NCI-H446 (cell line): ENCODE measurements at places on chromosomes 1 and 21.

- DNase-seq = no peak
These were observed 27.8 kb upstream of the NFIA start for GRCh38 chr1:61054601-61054993.

GRCh38 chr1:60118085-60118484 is 44.5 kb upstream of the C1orf87 start:
- peak; percentile 13 for DNase-seq

DNA sequence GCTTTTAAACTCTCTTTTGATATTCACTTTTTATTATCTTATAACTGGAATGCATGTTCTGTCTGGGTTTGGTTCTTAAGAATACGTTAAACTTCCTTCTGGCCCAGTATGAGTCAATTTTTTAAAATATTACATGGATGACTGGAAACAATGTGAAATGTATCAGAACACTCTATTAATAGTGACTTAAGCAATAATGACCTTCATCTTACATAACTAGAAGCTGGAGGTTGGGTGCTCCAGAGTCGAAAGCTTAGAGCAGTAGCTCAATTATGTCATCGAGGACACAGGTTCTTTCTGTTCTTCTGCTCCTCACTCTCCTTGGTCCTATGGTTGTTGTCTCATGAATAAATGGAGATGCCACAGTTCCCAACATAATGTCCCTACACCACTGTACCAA is 91.6 kb upstream of the FOXD3 start:
- no peak for DNase-seq

GRCh38 chr1:12505639-12506280 is 112.2 kb downstream of the DHRS3 start:
- no peak for DNase-seq

DNA sequence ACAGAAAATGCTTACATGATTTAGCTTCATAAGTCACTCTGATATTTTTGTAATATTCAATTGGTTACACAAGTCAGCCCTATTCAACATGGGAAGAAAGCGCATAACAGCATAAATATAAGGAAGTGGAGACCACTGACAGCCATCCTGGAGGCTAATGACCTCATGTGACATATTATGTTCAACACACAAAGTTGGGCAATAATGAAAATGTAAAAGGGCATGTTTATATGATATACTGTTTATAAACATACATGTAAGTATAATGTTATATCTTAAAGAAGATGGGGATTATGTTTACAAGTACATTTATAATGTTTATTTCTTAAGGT is 30.2 kb downstream of the EVI5 start:
- DNase-seq = no peak

GRCh38 chr1:33302325-33302724 is 18.6 kb downstream of the A3GALT2 start:
- no peak for DNase-seq

GRCh38 chr1:180150982-180151381 is 3.7 kb upstream of the QSOX1 start:
- peak; percentile 23 for DNase-seq

- DNase-seq = no peak
These were observed 9.1 kb upstream of the FOXE3 start for GRCh38 chr1:47406966-47407365.

GRCh38 chr1:12620488-12620865 is 2.5 kb upstream of the DHRS3 start:
- no peak for DNase-seq

DNA sequence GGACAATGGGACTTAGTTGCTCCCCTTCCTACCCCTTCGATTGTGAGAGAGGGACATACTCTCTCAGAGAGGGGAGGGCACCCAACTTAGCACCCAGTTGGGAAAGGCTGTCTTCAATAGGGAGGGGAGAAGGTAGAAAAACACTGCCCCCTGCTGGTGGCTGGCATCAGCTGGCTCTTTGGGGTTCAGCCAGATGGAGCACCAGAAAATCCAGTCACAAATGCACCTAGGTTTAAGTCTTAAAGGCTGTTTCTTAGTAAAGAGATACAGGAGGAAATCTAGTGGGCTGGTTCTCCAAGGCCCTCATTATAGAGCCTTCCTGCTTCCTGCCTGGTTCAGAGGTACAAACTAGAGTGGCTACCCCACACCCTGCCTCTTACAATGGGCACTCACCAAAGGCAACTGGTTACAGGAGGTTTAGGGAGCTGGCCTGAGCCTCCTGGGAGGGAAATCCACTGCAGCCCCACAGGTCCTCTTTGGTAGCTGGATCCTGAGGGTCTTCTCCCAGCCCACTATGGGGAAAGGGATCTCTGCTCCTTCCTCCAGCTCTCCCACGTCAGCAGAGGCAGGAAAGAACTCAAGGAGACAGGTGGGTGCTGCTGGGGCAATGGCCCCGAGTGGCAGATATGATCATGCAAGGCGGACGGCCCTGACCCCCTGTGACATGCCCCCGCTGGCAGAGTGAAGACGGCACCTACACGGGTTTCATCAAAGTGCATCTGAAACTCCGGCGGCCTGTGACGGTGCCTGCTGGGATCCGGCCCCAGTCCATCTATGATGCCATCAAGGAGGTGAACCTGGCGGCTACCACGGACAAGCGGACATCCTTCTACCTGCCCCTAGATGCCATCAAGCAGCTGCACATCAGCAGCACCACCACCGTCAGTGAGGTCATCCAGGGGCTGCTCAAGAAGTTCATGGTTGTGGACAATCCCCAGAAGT is 28.3 kb downstream of the EIF2D start:
- peak; percentile 60 for DNase-seq

GRCh38 chr1:6105763-6106162 is 60.1 kb downstream of the KCNAB2 start:
- DNase-seq = no peak

DNA sequence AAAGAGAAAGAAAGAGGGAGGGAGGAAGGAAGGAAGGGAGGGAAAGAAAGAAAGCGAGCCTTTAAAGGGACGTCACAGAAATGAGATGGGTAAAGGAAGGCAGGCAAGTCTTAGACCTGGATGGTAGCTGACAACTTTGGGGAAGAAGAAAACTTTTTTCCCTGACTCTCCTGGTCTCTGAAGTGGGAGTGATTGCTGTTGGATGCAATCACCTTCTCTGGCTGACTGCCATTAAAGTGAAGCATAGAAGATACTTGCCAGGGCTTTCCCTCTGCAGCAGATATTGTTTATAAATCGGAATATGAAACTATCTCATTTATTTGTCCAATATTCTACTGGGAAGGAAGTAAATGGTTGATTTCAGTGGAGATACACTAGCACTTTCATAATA is 27.0 kb downstream of the VCAM1 start:
- no peak for DNase-seq

DNA sequence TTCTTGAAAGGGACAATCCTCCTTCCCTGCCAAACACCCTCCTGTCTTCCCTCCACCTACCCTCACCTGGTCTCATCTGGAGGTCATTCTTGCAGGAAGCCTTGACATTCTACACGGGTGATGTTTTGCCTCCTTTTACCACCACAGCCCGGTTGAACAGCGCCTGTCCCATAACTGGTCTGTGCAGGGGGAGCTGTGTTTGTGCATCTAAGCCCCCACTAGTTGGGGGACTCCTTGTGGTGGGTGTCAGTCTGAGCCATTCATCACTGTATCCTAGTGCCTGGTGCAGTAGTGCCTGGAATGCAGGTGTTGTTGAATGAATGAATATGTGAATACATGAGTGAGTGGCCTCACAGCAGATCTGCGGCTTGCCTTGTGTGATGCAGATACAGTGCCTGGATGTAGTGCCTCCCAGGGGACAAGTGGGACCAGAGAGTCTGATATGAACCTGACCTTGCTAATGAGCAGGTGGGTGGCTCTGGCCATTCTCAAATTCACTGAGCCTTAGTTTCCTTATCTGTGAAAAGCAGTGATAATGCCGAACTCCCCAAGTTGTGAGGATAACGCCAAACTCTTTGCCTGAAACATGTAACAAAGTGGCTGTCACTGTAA is 79.8 kb downstream of the OMA1 start:
- DNase-seq = no peak

DNA sequence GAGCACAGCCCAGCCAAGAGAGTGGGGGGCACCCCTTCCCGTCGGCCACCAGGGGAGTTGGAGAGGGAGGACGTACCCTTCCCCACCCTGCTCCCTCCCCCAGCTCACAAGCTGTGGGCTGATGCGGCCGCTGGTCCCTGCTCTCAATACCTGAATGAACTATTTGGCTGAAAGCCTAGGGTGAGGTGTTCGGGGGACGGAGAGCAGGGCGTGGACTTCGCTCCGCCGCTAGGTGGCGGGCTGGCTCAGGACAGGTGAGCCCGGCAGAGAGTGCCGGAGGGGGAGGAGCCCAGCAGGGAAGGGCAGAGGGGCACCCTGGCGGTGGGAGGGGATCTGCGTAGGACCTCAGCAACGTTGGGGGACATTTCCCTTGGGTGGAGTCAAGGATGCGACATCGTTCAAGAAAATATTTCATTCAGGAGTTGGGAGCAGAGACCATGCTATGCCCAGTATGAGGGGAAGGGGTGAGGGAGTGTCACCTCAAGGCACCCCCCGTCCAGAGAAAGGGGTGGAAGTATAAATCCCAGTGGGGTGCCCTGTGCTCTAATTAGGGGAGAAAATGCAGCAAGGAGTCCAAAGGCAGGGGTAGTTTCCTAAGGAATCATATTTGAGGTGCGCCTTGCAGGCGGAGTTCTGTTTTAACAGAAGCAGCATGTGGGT is 12.0 kb upstream of the RHBG start:
- DNase-seq = no peak

- no peak for DNase-seq
These were observed 7.4 kb downstream of the RABGAP1L start for GRCh38 chr1:174166530-174167264.

DNA sequence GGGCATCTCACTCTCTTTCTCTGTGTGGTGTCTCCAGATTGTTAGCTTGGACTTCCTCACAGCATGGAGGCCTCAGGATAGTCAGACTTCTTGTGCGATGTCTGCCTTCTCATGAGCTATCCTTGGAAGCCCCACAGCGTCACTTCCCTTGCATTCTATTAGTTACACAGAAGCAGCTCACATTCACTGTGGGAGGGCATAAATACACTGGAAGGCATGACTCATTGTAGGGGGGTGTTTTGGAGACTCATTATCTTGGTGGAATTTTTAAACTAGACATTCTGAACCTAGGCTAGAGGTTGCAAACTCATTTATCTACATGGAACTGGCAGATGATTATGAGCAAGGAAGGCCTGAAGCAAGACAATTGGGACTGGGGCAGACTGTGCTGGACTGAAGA is 21.4 kb upstream of the FASLG start:
- no peak for DNase-seq

- DNase-seq = no peak
These were observed 41.1 kb downstream of the COLGALT2 start for GRCh38 chr1:183996396-183996795.

- peak; percentile 87 for DNase-seq
These were observed 114.1 kb downstream of the LHX4 start for GRCh38 chr1:180343921-180344769.

- no peak for DNase-seq
These were observed 785 bp downstream of the PGLYRP4 start for GRCh38 chr1:153347856-153348255.
